ENCODE measurements at places on chromosomes 11 and 22. TPM values are rescaled to one million over a fixed set of nuclear protein-coding genes. Genes with fewer than 3 reads are reported as not detected.

GRCh38 chr11:8697054-8697453 is 14.5 kb downstream of the RPL27A start:
- no peak for DNase-seq

Gene MAPK12
- total RNA-seq: 1.7 TPM

Gene UPK3A
- 0.37 TPM for total RNA-seq

- no peak for DNase-seq
Observed at GRCh38 chr11:46290598-46291309, 13.3 kb downstream of the CREB3L1 start.

DNA sequence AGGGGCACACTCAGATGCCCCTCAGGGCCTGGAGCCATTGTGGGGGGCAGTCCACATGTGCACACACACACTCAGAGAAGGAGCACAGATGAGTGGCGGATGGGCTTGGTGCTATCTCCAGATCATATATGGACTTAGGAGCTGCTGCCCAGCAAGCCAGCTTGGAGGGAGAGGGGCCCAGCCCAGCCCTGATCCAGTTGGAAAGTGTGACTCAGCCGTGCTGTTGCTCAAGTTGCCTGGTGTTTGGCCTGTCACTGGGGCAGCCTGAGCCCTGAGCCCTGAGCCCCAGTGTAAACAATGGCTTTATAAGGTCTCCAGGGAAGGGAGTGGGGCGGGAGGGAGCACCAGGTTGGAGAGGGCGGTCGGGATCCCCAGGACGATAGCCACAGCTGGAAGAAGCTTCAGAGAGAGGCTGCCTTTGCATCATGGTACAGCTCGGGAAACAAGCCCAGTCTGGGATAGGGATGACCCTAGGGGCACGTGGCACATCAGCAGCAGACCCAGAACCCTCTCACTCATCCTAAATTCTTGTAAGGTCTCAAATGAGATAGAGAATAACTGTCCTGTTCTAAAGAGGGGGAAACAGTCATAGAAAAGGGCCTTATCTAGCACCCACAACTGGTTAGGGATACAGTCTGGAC is 4.8 kb downstream of the SELENOM start:
- no peak for DNase-seq

Gene CAVIN3
- not detected for total RNA-seq

DNA sequence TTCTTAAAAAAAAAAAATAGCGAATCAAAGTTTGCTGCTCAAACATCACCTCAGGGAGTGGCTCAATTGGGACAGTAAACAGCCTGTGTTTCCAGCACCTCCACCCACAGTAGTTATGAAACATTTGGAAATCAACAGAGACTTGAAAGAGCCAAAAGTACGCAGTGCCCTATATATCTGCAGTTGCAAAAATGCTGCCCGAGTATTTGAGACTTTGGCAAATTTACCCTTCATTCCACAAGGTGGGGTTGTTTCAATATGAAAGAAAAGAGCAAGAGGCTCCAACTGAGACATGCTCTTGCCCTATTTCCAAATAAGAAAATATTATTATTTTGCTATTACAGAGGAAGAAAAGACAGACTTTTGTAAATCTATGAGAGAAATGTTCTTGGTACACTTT is 851.1 kb upstream of the RAG2 start:
- DNase-seq: no peak

- DNase-seq: no peak
Observed at GRCh38 chr11:13169709-13170108, 107.9 kb upstream of the BMAL1 start.

- DNase-seq: no peak
Observed at GRCh38 chr11:90355200-90355599, 132.4 kb upstream of the CHORDC1 start.

DNA sequence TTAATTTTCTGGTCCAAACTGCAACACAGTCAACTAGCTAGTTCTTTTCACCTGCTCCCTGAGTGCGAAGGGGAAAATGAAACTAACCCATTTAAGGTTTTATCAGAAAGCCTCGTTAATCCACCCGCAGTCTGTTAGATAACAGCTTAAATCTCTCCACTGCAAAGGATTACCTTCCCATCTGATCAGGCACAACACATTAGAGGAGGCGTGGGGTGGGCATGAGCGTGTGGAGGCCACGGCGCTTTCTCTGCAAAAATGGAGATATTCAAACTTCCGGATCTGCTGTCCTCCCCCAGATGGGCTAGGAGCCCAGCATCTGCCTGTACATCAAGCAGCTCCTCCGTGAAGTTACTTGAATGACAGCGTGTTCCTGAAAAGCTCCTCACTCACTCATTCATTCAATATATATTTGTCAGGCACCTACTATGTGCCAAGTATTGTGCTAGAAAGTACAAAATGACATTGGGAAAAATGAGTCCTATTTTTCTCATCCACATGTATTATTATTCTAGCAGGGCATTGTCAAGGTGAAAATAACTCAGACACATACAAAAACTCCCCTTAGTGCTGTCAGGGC is 13.5 kb upstream of the ANKK1 start:
- no peak for DNase-seq

Gene SCT
- not detected for total RNA-seq

DNA sequence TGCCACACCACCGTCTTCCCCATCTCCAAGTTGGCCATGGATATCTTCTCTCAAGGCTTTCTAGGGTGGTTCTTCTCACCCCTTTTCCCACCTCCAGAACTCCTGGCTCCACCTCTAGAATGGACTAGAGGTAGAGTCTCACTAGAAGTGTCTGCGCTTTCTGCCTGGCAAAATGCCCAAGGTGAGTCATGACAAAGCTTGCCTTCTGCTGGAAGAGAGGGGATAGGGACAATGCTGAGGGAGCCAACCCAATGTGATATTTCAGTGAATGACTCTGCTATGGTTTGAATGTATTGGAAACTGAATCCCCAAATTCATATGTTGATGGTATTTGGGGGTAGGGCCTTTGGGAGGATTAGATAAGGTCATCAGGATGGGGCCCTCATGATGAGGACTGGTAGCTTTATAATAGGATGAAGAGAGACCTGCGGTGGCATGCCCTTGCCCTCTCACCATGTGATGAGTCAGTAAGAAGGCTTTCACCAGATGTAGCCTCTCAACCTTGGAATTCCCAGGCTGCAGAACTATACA is 4.1 kb upstream of the CD82 start:
- DNase-seq: no peak

DNA sequence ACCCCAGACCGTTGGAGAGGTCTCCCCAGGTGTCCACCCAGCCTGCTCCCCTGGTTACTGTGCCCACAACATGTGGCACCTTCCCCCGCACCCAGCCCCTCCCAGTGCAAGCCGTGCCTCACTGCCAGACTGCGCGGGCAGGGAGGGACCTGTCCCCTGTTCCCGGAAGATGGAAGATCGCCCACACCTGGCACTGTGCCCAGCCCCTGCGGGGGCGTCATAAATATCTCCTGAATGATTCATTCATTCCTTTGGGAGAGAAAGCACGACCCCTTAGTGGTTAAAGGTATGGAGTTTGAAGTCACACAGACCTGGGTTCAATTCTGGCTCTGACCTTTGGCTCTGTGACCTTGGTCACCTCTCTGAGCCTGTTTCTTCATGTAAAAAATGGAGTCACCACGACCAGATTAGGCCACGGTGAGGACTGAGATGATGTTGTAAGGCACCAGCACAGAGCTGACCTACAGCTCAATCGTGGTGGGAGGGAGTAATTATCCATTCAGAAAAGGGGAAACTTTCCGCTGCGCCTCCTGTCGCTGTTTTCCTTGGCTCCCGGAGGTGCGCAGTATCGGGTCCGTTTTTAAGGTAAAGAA is 497 bp upstream of the SYT12 start:
- DNase-seq: no peak

GRCh38 chr11:82927264-82927880 is 25.8 kb downstream of the DDIAS start:
- no peak for DNase-seq

DNA sequence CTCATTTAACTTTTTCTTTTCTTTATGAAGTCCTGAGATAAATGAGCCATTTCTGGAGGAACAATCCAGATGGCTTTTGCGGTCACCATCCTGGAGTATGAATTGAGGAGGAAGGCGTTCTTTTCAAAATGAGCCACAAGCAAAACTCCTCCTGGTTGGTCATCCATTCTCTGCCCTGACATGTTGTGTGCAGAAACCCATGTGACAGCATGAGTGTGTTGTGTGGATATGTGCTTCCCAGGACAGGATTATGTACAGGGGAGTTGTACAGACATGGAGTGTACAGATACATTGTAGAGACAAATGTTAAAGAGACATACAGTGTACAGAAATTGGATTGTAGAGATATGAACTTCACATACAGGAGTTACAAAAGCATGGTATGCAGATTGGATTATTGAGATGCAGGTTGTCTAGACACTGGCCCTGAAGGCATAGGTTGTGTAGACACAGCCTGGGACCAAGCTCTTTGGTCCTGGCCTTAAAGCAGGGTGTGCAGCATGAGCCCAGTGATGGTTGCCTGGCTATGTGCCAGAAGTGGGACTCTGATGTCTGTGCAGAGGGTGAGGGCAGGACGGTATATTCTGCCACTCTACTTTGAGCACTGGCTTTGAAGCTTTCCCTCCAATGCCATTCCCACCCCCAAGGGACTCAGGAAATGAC is 178.5 kb upstream of the ZBED5 start:
- no peak for DNase-seq

GRCh38 chr11:124077266-124077665 is 36.1 kb upstream of the OR10G7 start:
- DNase-seq: no peak

GRCh38 chr11:116548256-116548655 is 224.5 kb downstream of the BUD13 start:
- DNase-seq: no peak

GRCh38 chr11:10305964-10306918 is 1.4 kb downstream of the ADM start:
- no peak for DNase-seq

Gene IGLL5
- total RNA-seq: 1.9 TPM

Gene PHETA2
- 2.1 TPM for total RNA-seq

Gene CD3D
- total RNA-seq: 354 TPM

Gene CYTH4
- 89.5 TPM for total RNA-seq

Gene TMEM25
- 9.2 TPM for total RNA-seq

DNA sequence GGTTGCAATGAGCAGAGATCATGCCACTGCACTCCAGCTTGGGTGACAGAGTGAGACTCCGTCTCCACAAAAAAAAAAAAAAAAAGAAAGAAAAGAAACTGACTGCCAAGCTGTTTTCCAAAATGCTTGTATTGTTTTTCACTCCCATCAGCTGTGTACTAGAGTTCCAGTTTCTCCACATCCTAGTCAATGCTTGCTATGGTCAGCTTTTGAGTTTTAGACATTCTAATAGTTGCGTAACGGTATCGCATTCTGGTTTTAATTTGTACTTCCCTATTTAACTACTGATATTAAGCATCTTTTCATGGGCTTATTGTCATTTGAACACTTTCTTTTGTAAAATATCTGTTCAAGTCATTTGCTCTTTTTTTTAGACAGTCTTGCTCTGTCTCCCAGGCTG is 55.7 kb downstream of the TSPAN18 start:
- DNase-seq: no peak

DNA sequence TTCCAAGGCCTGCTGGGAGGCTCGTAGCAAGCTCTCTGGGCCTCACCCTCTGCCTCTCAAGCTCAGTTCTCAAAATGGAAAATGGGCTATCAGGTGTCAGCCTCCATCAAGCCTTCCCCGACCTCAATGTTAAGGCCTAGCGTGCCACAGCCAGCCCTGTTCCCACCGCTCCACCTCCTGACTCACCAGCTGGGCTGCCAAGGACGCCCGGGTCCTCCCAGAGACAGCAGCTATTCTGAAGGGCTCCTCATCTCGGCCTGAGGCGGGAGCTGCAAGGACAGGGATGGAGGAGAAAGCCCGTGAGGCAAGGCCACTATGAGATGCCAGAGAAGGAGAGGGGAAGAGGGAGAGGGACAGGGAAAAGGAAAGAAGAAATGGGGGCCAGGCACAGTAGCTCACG is 19.9 kb downstream of the ARAP1 start:
- DNase-seq: no peak

- DNase-seq: no peak
Observed at GRCh38 chr22:43310798-43311197, 32.4 kb downstream of the SCUBE1 start.
